ENCODE measurements at places on chromosomes 16 and 17.

DNA sequence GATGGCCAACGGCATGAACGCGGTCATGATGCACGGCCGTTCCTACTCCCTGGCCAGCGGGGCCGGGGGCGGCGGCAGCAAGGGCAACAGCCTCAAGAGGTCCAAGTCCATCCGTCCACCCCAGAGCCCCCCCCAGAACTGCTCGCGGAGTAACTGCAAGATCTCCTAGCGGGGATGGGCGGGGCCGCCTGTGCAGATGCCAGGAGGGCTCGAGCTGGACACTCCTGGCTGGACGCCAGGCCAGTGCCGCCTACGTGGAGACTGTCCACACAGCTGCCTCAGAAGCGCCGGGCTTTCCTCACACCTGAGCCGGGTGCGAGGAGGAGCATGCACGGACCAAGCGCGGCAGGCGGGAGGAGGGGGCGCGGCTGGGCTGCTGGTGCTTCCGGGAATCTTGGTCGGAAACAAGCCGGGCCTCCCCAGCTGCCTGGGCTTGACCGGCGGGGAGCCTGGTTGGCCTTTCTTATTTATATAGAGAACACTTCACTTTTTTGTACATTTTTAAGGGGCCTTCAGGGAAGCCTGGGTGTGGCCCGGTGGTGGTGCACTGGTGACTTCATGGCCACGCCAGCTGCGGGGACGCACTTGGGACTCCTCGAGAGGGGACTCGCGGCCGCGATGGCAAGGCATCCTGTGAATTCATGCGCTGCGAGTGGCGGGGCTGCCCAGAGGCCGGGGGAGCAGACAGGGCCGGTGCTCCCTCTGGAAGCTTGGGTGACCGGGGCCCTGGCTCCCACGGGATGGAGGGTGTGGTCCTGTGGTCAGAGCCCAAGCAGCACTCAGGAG lies 3.1 kb upstream of the WFIKKN1 start:
- DNase-seq, result peak; percentile 42

DNA sequence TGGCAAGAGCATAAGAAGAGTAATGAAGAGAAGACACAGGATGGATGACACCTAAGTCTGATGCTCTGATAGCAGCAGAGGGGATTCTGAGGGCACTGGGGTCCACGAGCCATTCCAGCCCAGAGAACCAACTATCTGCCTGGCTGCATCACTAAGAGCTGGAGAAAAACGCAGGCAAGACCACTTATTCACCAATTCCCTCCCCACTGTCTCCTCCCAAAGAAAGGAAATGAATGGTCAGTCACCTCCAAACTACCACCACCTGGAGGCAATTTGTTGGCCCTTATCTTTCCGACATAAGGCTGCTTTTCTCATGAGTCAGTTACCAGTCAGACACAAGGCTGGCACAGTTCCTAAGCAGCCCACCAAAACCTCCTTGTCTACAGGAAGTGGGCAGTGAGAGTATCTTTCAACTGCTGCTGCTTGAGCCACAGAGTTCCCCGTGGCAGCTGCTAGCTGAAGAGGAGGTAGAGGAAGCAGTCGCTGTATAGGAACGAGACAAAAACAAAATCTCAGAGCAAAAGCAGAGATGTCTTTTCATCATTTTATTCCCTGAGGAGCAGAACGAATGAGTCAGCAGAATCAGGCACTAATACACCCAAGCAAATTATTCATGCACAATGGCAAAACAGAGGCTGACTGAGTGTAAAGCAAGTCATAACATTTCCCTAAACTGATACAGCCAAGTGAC lies 111.1 kb downstream of the SMG6 start:
- DNase-seq, result peak; percentile 97

DNA sequence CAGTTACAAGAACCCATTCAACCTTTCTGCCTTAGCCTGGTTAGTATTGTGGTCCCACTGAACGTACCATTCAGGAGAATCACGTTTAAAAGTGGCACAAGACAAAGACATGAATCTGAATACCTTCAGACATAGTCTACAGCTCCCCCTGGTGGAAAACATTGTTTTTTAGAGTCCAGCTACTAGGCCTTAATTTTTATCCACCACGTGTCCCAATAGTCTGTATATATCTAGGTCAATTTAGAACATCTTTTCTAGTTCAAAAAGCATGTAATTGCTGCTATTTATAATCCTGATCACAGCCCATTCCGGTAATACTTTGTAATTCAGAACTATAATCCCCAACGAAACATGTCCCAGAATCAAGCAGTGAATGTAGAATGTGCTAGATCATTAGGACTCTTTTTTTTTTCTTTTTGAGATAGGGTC lies 13.7 kb upstream of the GUCY2D start:
- peak; percentile 90 for DNase-seq

DNA sequence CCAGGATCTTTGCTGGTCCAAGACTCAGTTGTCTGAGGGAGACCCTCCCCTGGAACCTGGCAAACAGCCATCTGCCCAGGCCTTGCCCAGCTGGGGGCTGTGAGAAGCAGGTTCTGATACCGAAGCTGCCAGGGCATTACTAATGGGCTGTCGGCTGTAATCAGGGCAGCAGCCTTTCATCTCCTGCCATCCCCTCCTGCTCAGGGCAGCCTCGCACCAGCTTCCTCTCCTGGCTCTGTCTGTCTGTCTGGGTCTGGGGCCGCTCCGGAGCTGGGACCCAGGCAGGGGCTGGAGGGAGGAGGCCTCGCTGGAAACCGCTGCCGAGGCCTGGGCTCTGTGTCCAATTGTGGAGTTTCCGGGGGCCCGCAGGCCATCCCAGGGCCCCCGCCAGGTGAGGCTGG lies 21.6 kb upstream of the BRD7 start:
- no peak for DNase-seq

GRCh38 chr17:14306596-14306995 lies 5.7 kb downstream of the HS3ST3B1 start:
- no peak for DNase-seq

- no peak for DNase-seq
These were observed 4.1 kb downstream of the ZNF688 start for GRCh38 chr16:30567160-30567990.

DNA sequence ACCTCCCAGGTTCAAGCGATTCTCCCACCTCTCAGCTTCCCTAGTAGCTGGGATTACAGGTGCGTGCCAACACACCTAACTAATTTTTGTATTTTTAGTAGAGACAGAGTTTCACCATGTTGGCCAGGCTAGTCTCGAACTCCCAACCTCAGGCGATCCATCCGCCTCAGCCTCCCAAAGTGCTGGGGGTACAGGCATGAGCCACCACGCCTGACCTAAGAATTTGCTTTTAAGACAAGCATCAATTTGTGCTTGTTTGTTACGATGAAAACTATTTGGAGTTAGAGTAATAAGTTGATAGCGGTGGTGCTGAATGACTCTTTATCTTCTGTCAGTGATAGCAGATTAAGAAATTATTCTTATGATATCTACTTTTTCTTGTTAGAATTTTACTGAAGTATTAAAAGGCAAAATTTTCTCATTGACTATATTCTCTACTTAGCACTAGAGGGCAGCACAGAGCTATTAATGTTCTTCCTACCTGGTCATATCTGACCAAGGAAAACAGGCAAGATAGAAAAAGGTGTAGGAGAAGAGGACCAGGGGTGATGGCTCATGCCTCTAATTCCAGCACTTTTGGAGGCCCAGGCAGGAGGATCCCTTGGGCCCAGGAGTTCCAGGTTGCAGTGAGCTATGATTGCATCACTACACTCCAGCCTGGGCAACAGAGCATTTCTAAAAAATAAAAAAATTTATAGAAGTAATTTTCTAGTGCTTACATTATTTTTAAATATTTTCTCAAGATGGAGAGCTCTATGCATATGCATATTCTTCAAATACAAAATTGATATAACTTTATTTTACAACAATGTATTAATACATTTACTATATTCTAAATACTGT lies 24.5 kb downstream of the STXBP4 start:
- peak; percentile 72 for DNase-seq

GRCh38 chr16:73047536-73048291 lies at the start of gene ZFHX3:
TSS of gene ZFHX3 (minus strand) at chr16:73048128. CDS start at chr16:72960145, 87,983 bp downstream.
- peak; percentile 66 for DNase-seq

- no peak for DNase-seq
These were observed 210.0 kb downstream of the C16orf95 start for GRCh38 chr16:87107201-87107600.

GRCh38 chr17:49896222-49896621 lies 48.4 kb upstream of the TAC4 start:
- no peak for DNase-seq

- peak; percentile 82 for DNase-seq
These were observed 17.4 kb downstream of the ITPRIPL2 start for GRCh38 chr16:19130852-19131824.

DNA sequence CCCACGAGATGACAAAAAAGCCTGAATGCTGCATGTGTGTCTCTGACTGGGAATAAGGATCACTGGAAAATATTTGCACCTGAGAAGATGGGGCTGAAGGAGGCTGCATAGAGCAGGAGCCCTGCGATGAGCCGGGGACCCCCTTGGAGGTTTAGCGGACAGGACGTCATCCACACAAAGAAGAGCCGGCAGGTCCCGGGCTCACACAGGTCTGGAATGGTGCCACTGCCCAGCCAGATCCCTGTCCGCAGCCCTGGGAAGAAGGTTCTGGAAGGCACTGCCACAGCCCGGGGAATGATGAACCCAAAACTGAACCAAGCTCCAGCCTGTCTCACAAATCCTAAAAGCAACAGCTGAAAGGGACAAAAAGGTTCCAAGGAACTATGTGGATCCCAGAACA lies 101.8 kb downstream of the ANKRD11 start:
- no peak for DNase-seq

- no peak for DNase-seq
These were observed 3.3 kb upstream of the MBTPS1 start for GRCh38 chr16:84120023-84120422.

DNA sequence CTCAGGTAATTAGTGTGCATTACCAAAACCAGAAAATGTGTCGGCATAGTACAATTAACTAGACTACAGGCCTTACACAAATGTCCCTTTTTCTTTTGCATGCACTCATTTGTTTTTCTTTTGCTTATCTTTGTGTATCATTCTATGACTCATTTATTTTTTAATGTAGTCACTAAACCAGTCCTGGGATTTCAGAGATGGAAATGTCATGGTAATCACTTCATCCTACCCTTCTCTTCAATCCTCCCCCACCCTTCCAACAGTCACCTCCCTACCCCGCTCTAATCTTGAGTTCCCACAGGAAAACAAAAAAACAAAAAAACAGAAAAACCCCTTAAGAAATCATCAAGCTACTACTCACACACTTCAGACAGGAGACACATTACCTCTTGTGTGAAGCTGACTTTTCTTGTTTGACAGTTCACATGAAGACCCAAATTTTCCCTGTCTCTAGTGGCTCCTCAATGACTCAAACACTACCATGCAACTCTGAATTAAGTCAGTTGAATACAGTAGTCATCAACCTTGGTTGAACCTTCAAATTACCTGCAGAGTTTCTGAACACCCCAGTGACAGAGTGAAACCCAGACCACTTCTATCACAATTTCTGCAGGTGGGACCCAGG lies 242.4 kb upstream of the SALL1 start:
- DNase-seq, result peak; percentile 62

- DNase-seq, result no peak
These were observed 37.2 kb upstream of the ULK2 start for GRCh38 chr17:19904924-19905323.

GRCh38 chr17:3964203-3965117 lies at the start of gene ATP2A3:
TSS of gene ATP2A3 (minus strand) at chr17:3964437. CDS start at chr17:3964291, 146 bp downstream.
- no peak for DNase-seq

DNA sequence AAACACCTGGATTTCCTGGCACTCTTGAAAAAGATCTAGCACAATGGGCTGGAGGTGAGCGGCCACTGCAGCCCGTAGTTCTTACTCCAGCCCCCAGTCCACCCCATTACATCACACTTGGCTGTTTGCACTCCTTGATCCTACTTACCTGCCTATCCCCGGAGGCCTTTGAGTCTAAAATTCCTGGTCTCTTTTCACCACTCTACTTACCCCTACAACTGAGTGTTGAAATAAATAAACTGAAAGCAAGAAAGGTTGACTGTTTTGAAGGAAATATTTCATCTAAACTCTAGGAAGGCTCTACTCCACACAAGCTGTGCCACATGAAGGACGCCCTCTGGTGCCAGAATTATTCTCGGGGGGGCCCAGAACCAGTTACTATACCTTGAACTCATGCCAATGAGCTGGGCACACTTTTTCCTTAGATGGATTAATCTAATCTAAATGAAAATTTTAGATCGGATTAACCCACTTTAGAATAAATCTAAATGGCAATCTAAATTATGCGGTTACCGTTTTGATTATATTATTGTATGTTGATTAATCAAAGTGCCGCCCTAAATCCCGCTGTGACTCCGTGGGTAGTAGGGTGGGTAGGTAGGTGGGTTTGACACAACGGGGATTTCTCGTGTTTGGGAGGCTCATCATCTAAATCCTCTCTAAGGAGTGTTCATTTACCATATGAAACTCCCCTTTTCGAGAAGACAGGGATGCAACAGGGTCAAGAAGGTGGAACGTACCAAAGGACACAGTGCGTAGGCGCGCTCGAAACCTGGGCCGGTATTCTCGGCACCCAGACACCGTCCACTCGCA lies 651 bp upstream of the EIF1 start:
- peak; percentile 53 for DNase-seq

DNA sequence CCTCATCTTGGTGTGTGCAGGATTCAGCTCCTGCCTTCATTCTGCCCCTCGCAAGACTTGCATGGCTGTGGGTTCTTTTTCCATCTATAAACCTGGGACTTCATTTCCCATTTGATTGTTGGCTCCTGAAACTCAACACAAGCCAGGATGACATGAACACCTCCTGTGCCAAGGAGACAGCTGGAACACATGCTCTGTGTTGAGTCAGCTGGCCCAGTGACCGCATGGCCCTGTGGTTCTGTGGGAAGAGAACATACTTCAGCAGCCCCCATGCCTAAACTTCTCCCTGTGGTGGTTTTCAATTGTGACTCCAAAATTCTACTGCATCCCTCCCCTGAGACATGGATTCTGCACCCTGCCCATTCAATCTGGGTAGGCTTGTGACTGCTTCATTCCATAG lies 57.9 kb upstream of the FOXF1 start:
- no peak for DNase-seq

DNA sequence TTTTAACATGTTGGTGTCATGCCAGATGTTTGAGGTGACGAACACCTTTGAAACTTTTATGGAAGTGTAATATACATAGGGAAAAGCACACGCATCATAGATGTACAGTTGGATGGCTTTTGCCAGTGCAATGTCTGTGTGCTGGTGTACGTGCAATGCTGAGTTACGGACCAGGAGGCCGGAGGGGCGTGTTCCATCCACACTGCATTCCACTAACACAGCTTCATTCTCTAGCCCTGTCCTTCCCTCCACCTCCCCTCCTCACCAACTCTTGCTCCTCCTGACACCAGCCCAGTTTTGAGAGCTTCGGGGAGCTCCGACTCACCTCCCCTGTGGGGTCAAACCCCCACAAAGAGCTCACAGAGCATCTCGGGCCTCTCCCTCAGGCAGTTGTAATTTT lies 358.8 kb downstream of the C16orf95 start:
- DNase-seq, result no peak

GRCh38 chr17:4939546-4939795 lies 375 bp downstream of the SLC25A11 start:
- no peak for DNase-seq

- DNase-seq, result peak; percentile 76
These were observed 7.5 kb upstream of the TMEM170A start for GRCh38 chr16:75471723-75472633.

GRCh38 chr17:3602499-3602898 lies 6.7 kb downstream of the TRPV1 start:
- DNase-seq, result peak; percentile 40

- no peak for DNase-seq
These were observed 546 bp upstream of the NDUFB10 start for GRCh38 chr16:1958715-1959268.
